ENCODE measurements at places on chromosomes 6 and 20.

DNA sequence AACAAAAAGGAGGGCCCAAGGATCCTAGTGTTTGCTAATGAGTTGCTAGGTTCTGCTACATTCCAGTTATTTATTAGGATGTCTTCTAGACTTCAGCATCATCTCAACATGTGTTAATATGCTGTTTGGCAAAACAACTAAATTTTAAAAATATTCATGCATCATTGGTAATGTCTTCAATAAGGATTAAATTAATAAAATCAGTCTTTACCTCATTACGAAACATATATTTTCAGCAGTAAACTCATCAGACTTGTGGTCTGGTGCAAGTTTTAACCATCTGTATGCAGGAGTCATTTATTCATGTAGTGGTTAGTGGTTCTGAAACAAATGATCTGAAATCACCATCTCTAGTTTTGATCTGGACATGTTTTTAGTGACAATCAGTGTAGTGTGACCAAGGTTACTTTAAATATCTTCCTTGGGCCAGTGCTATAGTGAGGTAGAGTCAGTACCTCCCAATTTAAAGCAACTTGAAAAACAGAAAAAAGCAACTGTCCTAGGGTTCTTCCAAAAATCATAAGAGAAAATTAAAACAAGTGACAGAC, 85.0 kb upstream of the KCNK16 start:
- DNase-seq = no peak

- DNase-seq = no peak
Measured at GRCh38 chr6:168585441-168585840, 144.5 kb downstream of the SMOC2 start.

GRCh38 chr20:50886184-50886790, 45.0 kb downstream of the ADNP start:
- DNase-seq = peak; percentile 10

- peak; percentile 72 for DNase-seq
Measured at GRCh38 chr20:57713505-57713903, 3.7 kb upstream of the PMEPA1 start.

DNA sequence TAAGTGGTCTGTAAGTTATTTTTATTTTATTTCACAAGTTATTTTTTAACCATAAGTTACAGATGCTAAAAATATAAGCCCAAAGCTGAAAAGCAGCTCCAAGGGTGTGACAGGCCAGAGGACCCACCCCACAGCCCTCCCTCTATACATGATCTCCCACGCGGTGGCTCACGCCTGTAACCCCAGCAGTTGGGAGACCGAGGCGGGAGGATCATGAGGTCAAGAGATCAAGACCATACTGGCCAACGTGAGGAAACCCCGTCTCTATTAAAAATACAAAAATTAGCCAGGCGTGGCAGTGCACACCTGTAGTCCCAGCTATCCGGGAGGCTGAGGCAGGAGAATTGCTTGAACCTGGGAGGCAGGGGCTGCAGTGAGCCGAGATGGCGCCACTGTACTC, 32.2 kb downstream of the COL11A2 start:
- DNase-seq = no peak

- no peak for DNase-seq
Measured at GRCh38 chr6:25239498-25239897, 39.7 kb upstream of the CARMIL1 start.

DNA sequence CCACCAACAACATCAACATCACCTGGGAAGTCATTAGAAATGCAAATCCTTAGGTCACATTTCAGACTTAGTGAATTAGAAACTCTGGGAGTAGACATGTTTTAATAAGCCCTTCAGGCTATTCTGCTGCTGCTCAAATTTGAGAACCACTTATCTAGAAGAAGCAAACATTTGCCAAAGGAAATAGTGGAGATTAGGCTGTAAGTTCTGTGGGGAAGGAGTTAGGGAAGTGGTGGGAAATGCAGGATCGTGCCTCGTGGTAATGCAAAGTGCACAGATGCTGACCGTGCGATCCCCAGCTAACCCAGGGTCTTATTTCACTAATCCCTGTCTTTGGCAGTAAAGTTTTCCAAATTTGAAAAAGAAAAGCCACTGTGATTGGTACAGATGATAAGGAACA, 328.5 kb downstream of the EPM2A start:
- DNase-seq = no peak

DNA sequence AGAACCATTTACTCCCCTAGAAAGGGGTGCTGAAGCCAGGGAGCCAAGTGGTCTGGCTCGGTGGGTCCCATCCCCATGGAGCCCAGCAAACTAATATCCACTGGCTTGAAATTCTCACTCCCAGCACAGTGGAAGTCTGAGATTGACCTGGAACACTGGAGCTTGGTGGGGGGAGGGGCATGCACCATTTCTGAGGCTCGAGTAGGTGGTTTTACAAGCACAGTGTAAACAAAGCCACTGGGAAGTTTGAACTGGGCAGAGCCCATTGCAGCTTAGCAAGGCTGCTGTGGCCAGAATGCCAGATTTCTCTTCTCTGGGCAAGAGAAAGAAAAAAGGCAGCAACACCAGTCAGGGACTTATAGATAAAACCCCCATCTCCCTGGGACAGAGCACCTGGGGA, 855.8 kb upstream of the CITED2 start:
- DNase-seq = no peak

DNA sequence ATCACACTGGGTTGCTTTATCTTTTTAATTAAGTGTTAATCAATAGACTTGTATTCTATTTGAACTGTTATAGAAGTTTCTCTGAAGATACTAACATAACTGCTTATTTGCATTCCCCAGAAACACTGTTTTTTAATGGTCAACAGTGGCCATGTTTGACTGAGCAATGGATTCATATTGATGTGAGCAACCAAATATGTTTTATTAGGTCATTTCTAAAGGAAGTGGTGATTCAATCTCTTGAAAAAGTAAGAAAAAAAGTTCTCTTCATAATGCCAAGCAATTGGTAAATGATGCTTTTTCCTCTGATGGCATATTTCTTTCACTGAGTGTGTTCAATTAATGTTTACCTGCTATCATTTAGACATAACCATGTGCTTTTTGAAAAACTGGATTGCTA, 593.0 kb upstream of the CITED2 start:
- no peak for DNase-seq

DNA sequence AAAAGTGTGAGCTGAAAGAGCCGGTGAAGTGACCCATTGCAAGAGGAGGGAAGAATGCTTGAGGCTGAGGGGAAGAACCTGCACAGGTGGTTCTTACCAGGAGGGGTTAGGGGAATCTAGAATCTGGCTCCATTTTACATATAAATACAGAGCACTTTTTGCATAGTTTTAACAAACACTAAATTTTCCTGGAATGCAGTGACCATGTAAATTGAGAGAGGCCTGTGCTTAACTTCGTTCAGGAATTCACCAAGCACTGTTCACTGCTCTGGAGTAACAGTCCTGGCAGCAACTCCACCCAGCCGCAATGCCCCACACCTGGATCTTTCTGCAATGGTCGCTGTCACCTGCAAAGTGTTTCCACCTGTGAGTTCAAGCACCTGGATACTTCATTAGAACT, 13.2 kb upstream of the RIPOR3 start:
- no peak for DNase-seq

DNA sequence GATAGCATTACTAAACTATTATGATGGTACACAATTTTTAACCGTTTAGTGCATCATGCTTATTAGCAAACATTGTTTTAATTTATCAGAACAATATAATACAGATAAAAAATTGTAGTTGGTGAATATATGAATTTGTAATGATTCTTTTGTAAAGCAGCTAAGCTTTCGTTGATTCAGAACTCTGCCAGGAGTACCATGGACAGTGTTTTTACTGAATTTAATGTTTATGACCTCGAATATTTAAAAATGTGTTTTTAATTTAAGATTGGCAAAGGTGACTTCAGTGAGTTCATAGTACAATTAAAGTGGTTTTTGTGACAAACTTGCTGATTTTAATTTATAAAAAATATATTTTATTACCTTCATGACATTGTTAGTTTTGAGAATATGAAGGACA, 10.0 kb downstream of the AFDN start:
- no peak for DNase-seq

DNA sequence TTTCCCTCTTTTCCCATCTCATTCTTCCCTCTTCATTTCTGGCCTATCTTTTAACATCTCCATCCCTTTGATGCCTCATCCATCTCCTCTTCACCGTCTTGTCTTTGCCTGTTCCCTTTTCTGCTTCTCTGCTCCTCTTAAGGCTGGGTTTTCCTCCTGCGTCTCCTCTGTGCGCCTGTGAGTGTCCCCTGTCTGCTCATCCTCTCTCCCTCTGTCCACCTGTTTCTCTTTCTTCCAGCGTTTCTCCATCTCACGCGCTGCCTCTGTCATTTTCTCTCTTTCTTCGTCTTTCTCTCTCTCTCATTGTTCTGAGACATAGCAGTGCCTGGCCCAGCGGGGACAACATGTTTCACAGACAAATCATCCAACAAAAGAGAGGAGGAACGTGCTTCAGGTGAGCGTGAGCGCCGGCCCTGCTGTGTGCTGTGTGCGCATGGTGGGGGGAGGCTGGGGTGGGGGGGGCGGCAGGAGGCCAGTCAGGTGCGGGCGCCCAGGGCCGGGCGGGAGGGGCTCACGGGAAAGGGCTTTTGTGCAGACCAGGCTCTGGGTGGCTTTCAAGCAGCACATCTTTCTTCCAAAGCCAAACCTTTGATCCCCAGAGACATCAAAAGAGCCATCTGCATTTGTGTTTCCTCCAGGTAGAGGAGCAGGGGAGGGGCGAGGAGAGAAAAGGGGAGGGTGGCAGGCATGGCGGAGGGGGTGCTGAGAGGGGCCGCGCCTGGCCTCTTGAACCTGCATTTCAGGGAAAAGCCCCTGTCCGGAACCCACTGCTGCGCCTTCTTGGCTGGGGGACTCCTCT, 121.3 kb downstream of the VEGFA start:
- DNase-seq = no peak

GRCh38 chr6:82227770-82228169, 19.8 kb downstream of the IBTK start:
- no peak for DNase-seq

DNA sequence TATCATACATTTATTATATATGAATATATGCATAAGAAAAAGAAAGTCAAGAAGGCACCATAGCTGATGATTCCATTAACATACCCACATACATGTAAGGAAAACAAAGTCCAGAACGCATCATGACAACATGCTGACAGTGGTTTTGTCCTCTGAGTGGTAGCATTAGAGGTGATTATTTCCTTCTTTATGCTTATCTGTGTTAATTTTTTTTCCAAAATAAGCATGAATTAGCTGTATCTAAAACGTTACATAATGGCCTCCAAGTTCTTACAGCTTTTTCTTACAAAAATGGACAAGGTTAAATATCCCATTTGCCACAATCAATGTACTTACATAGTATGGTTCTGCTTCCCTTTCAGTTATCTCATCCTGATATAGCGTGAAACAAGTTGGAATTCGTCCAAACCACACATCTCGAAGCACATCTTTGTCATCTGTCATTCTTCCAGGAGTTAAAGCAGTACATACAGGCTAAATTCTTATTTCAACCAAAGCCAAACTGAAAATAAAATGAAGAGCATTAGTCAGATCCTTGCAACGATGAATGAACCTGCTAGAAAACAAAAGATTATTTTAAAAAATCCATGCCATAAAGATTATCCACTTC, 9.7 kb downstream of the ATG5 start:
- DNase-seq = peak; percentile 21

- DNase-seq = peak; percentile 52
Measured at GRCh38 chr6:85641897-85642773, 551 bp downstream of the SYNCRIP start.

DNA sequence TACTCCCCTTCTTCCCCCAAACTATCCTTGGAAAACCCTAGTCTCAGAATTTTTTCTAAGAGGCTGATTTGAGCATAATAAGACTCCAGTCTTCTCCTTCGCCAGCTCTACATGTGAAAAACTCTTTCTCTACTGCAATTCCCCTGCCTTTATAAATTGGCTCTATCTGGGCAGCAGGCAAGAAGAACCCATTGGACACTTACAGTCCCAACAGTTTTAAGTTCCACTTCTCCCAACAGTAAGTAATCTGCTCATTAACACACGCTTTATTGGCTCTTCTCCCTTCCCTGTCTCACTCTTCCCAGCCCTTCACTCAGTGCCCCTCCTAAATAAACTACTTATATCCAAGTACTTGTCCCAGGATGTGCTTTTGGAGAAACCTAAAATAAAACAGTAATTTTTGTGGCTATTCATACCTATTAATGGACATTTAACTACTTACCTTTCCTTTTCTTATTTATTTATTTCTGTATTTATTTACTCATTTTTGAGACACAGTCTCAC, 11.1 kb upstream of the DDR1 start:
- DNase-seq = no peak

DNA sequence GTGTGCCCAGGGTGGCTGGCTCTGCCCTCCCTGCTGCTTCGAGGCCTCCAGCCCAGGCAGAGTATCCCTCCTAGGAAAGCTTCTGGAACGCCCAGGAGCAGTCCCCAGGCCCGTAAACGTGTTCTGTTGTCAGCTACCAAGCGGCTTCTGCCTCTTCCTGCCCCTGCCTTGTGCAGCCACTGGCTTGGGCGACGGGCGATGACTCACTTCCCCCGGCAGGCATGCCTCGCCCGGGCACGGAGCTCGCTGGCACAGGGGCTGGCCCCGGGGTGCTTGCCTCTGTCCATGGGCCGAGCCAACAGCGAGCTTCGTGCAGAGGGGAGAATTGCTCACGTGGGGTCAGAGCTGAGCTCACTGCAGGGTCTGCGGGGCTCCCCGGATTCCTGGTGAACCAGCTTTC, 86.7 kb upstream of the THBS2 start:
- no peak for DNase-seq

GRCh38 chr6:170082531-170083187, 208.2 kb downstream of the DLL1 start:
- peak; percentile 51 for DNase-seq

DNA sequence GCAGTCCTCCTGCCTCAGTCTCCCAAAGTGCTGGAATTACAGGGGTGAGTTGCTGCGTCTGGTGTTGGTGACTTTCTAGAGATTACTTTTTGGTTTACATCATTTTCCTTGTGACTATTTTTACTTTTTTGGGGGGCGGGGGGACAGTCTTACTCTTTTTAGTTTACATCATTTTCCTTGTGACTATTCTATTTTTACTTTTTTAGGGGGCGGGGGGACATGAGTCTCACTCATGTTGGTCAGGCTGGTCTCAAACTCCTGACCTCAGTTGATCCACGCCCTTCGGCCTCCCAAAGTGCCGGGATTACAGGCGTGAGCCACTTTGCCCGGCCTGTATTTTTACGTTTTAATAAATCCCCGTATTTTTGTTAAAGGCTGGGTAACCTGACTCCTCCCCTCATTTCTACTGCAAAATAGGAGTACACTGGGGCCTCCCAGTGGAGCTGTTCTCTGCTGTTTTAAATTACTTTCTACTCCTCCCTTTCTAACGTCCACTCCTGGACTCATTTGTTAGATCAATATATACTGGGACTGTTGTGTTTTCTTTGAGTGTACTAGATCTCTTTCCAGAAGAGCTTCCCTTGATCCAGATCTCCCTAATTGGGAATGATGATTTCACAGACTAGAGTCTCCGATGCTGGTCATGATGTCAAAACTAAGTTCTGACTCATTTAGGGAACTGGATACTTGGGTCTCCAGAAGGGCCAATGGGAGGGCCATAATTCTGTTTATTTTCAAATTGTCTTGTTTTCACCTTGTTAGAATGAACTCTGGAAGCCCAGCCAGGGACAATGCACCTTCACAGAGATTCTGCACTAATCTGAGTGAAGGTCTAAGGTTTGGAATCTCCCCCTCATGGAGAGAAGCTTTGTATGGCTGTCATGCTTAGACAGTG, 9.2 kb downstream of the HSPA1B start:
- peak; percentile 47 for DNase-seq
